ENCODE measurements at places on chromosomes 2 and 18.

DNA sequence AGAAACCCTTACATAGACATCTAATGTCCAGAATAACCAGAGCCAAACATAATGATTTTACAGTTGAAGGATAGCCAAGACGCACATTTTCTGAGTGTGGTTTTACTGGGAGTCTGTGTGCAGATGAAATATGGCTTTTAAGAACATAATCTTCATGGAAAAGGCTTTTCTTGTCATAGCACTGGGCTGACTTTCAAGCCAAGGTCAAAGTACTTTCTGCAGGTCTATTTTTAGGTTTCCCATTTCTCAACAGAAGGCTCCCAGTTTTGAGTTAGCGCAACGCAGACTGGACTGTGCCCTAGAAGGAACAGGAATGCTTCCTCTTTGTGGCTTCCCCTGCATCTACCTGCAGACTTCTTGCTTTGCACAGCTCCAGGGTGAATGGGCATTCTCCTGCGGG lies 92.3 kb upstream of the UPP2 start:
- DNase-seq = no peak

DNA sequence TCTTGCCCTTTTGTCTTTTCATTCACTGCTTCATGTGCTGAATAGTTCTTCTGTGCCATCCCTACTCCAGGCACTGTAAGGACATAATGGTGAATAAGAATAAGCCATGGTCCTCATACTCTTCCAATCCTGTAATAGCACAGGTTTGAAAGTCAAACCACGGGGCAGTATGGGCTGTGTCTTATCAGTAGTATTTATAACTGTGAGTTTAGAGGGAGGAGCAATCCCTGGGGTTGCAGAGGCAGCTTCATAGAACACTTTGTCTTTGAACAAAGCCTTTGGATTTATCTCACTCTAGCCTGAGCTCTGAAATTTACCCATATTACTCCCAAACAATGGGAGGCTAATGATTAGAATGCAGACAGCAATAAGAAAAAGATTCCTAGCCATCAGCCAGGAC lies 30.2 kb upstream of the ALK start:
- DNase-seq = no peak

GRCh38 chr2:223075301-223076270 lies 23.6 kb downstream of the KCNE4 start:
- DNase-seq = no peak

- no peak for DNase-seq
Observed at GRCh38 chr2:213806125-213806726, 522.0 kb downstream of the SPAG16 start.

DNA sequence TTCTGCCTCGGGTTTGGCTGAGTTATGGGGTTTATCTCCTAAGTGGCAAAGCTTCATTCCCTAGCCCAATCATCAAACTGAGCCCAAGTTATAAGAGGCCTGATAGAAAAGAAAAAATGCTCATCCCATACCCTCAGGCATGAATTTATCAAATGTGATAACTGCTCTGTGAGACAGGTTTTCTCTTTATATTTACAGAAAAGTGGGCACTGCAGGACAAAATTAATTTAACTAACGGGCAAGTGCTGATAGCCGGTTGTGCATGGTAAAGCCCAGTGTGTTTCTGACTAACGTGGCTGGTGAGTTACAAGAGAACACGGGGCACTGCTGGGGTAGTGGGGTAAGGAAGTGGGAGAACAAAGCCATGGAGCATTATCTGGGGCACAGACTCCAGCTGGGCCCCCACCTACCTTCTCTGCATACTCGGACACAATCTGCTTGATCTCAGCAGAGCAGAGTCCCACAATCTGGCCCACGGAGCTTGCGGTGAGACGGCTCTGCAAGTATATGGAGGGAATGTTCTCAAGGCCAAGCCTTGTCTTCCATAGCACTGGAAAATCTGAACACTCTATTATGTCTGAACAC lies 40.3 kb downstream of the CCDC93 start:
- DNase-seq = no peak

- DNase-seq = no peak
Observed at GRCh38 chr18:36589857-36590543, 238.8 kb downstream of the TPGS2 start.

Measured in stimulated activated CD4-positive, alpha-beta T cell treated with anti-CD3 and anti-CD28 coated beads, Interleukin-1b, Interleukin-23, amount 100 ng/mL, for 1 hour (primary cell).